ENCODE measurements at places on chromosomes 2 and 18.

GRCh38 chr2:68251855-68252399 is 405 bp downstream of the PPP3R1 start:
- DNase-seq = no peak

- no peak for DNase-seq
Observed at GRCh38 chr2:224736227-224736626, 20.1 kb upstream of the CCDC195 start.

- no peak for DNase-seq
Observed at GRCh38 chr2:23220513-23221094, 164.4 kb upstream of the KLHL29 start.

- DNase-seq = no peak
Observed at GRCh38 chr2:42519624-42520023, 25.8 kb upstream of the KCNG3 start.

DNA sequence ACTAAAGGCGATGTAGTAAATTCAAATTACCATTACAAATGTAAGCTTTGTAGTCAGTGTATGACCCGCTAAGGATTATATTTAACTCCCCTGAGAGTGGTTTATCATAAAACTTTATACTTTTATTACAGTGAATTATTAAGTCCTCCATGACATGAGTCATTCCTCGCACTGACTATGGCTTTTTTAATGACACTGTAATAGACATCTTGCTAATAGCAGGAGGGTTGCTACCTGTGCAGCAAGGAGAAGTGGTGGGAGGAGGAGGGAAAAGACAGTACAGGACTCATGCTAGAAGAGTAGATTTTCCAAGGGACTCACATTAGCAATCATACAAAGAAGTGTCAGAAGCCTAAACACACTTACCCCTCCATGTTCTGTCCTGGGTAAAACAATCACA is 556.1 kb downstream of the BCL11A start:
- DNase-seq = no peak

- DNase-seq = no peak
Observed at GRCh38 chr2:183948861-183949260, 649.5 kb upstream of the ZNF804A start.

- DNase-seq = no peak
Observed at GRCh38 chr2:72824224-72824842, 1.5 kb downstream of the EXOC6B start.

GRCh38 chr2:226794751-226795171 is 4.9 kb downstream of the IRS1 start:
- no peak for DNase-seq

DNA sequence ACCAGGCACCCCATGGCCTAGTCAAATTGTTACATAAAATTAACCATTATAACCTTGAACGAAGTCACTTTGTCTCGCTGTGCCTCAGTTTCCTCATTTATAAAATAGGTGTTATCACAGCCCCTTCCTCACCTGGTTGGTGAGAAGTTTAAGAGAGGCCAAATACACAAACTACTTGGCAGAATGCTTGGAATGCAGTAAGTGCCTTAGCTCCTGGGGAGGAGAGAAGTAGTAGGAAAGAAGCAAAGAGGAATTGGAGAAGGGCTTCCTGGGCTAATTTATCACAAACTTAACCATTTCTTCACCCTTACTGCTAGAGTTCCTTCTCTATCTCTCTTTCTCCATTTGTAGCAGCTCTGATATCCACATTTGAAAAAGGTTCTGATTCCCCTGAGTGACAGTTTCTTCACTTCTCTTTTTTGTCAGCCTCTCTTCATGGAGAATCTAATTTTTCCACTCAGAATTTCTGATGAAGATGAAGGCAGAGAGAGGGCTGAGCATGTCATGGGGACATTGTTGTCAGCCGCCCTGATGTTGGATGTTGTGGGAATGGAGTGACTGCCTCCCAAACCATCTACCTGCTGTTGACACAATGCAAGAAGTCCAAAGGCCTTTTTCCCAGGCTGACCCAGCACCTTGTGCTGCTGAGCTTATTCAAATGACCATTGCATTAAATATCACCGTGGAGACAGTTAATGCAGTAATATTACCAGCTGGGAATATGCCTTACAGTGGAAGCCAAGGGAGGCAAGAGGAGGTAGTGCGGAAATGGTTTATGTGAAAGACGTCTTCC is 60.4 kb downstream of the BOD1L2 start:
- no peak for DNase-seq

- no peak for DNase-seq
Observed at GRCh38 chr2:231996797-231997540, 35.5 kb downstream of the DIS3L2 start.

DNA sequence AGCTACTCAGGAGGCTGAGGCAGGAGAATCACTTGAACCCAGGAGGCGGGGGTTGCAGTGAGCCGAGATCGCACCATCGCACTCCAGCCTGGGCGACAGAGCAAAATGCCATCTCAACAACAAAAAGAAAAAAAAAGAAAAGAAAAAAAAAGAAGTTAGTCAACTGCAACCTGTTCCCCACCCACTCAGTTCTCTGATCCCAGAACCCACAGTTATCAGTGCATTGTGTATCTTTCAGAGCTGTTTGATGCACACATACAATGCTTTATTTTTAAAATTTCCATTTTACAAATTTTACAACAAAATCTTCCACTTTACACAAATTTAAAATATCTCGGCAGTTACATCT is 14.0 kb downstream of the RNU2-63P start:
- no peak for DNase-seq

DNA sequence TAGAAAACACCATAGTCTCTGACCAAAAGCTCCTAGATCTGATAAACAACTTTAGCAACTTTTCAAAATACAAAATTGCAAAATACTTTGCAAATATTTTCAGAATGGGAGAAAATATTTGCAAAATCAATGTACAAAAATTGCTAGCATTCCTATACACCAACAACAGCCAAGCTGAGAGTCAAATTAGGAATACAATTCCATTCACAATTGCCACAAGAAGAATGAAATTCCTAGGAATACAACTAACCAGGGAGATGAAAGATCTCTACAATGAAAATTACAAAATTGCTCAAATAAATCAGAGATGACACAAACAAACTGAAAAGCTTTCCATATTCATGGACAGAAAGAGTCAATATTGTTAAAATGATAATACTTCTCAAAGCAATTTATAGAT is 327.0 kb upstream of the ZC3H15 start:
- no peak for DNase-seq

GRCh38 chr2:71071681-71072398 is 3.4 kb downstream of the NAGK start:
- DNase-seq = no peak

GRCh38 chr2:194545978-194546377 is 1111.0 kb upstream of the SLC39A10 start:
- DNase-seq = no peak

- no peak for DNase-seq
Observed at GRCh38 chr2:138275292-138275690, 226.3 kb upstream of the SPOPL start.

DNA sequence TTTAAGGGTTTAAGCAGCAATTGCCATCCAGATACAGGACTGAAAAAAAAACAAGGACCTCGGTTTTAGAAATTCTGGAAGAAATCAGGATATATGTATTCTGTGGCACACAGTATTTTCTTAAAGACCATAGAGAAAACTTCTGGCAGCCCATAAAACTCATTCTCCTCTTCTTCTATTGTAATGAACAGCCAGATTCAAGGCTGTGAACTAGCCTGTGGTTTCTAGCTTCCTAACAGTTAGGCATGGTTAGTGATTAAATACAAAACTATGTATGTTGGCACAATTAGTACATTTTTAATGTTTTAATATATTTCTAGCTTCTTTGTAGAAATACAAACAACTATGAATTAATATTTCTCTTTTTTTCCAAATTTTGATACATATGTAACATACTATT is 555.7 kb downstream of the DSC3 start:
- DNase-seq = no peak

DNA sequence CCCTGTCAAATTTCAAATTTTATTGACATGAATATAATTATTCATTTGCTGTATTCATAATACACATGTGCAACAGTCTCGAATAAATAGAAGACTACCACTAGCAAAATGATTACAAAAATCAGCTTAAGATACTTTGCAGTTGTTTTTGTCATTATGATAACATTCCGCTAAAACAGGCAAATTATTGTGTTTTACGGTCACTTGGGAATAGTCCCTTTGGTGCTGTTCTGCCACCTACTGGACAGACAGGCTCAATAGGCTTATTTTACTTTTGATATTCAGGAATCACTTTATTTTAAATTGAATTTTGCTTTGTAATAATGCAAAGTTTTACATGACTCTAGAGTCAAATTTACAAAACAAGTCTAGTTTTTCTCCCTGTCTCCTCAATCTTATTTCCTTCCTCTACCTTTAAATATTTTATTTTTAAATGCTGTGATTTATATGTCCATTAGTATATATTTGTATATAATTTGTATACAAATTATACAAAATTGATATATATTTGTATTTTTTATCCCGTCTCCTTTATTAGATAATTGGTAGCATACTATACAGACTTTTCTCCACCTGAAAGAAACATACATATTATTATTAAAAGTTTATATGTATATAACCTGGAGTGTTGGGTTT is 456.3 kb downstream of the DLGAP1 start:
- no peak for DNase-seq

DNA sequence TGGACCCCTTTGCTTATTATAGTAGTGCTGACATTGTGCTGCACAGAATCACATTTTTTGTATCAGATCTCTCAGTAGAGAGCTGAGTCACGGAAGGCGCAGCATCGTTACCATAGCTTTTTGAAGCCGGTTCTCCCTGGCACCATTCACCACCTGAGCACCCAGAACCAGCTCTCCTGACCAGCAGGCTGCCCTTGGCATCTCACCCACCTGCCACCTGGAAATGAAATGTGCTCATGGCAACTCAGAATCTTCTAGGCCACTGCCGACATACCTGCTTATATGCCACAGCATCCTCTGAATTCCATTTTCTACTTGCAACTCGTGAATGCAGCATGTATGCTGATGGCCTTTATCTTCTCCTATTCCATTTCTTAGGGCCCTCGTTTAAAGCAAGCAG is 62.7 kb downstream of the COA5 start:
- DNase-seq = no peak

DNA sequence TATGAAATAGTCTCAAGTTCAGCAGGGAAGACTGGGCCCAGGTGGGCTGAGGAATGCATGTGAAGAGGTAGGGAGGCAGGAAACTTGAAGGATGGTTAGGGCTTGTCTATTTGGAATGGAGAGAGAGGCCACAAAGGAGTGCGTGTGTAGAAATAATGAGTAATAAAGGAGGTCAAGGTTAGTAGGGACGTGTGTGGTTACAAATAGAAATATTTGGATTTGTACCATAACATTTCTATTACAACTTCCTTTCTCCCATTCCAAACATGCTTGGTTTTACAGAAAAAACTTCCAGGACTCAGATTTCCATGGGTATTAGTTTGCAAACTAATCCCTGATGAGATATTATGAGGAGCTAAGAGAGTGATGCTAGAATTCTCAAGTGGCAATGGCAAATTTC is 280.6 kb downstream of the NCKAP5 start:
- no peak for DNase-seq

GRCh38 chr18:34122724-34123334 is 101.9 kb downstream of the NOL4 start:
- DNase-seq = peak; percentile 64

GRCh38 chr2:79453918-79454317 is 58.9 kb upstream of the CTNNA2 start:
- no peak for DNase-seq

DNA sequence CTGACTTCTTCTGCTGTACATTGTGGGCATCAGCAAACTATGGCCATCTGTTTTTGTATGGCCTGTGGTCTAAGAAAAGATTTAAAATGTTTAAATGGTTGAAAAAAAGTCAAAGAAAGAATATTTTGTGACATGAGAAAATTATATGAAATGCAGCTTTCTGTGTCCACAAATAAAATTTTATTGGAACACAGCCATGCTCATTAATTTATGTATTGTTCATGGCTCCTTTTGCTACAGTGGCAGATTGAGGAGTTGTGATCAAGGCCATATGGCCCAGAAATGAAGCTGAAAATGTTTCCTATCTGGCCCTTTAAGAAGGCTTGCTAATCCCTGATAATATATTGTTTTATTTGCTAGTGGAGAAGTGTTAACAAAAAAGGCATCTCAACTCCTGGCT is 162.0 kb downstream of the SLC4A3 start:
- no peak for DNase-seq

DNA sequence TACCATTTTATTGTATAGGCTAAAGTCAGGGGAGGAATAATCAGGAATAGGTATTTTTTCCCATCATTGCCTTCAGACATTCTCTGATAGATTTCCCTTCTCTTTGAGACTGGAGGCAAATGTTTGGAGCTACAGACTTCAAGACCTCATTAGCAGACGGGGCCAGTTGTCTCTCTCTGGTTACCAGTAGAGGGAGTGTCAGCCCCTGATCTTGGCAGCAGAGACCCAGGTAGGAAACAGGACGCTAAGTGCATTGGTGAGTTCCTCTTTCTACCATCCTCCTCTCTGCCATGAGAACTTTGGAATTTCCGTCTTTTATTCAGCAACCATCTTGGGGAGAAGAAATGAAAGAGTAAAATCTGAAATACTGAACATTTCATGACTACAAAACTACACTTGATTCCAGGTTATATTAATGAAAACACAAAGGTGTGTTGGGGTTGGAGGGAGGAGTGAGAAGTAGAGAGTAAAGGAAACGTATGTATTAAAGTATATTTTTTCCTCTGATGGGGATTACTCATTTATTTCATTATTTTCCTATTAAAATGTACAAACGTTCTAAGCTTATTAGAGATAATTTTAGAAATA is 186.2 kb upstream of the GCFC2 start:
- peak; percentile 23 for DNase-seq

DNA sequence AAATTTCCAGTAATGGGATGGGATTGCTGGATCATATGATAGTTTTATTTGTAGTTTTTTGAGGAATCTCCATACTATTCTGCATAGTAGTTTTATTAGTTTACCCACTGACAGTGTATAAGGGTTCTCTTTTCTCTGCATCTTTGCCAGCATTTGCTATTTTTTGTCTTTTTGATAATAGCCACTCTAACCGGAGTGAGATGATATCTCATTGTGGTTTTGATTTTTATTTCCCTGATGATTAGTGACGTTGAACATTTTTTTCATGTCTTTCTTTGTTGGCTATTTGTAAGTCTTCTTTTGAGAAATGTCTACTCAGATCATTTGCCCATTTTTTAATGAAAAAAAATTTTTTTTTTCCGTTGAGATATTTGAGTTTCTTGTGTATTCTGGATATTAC is 26.1 kb downstream of the TMEM17 start:
- DNase-seq = no peak

DNA sequence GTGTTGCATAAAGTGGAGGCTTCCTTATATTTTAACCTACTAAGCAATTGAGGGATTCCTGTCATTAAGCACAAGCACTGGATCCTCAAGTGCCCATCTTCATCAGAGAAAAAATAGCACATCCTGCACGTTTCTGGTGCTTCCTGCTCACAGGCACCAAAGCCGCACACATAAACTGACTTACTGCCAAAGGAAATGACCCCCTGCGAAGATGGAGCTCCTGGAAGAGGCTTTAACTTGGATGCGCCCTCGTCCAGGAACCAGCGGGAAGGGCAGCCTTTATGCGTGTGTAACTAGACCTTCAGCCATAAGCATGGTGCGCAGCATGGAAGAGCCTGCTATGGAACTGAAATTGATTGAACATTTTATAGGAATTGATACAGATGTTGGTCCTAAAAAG is 188.7 kb downstream of the FTCDNL1 start:
- DNase-seq = no peak

GRCh38 chr2:1328684-1329083 is 84.6 kb upstream of the TPO start:
- no peak for DNase-seq

- no peak for DNase-seq
Observed at GRCh38 chr2:107607473-107607872, 219.2 kb upstream of the RGPD4 start.

- DNase-seq = no peak
Observed at GRCh38 chr2:26793518-26793917, 7.7 kb downstream of the CENPA start.

All from NCI-H510A (cell line).